ENCODE measurements at places on chromosomes 12 and 14.
A peak's percentile ranks its signal among the peaks of the same experiment; 100 is the strongest.

- DNase-seq, result no peak
These were observed 369 bp downstream of the DEPDC4 start for GRCh38 chr12:100266585-100266834.

- DNase-seq, result no peak
These were observed 35.9 kb downstream of the XRCC3 start for GRCh38 chr14:103679351-103679750.

- DNase-seq, result no peak
These were observed 616.9 kb upstream of the STXBP6 start for GRCh38 chr14:25666877-25667276.

GRCh38 chr14:21087294-21088091 lies 11.0 kb downstream of the ZNF219 start:
- DNase-seq, result peak; percentile 82

GRCh38 chr12:123928274-123928865 lies 44.3 kb downstream of the CCDC92 start:
- DNase-seq, result no peak

DNA sequence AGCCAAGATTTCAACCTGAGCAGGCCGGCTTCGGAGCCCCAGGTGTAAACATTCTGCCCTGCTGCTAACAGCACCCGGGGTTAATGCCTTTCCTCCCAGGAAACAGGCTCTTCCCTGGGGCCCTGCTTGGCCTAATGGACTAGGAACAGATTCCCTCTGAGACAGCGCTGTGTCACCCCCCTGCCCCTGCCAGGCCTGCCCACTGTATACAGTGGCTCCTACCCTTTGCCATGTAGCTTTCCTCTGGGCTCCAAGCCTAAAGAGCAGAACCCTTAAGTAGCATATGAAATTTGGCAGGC lies 28.3 kb upstream of the BCDIN3D start:
- no peak for DNase-seq

DNA sequence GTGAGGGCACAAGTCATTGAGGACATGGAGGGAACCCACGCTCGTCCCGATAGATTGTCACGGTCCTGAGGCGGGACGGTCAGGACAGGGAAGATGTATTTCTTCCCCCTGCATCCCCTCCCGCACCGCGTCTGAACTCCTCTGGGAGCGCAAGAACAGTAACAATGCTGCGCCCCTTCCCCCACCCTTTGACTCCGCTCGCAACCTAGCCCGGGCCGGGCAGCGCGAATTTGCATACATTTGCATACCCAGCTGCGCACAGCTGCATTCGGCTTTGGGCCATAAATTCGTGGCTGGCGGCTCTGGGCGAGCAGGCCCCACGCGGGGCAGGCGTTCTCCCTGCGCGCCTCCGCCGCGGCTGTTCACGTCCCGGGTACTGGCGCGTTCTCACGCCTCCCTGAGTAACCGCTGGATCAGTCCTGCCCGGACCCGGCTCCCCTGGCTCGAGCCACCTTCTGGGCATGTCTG lies 29.0 kb upstream of the SMUG1 start:
- DNase-seq, result no peak

DNA sequence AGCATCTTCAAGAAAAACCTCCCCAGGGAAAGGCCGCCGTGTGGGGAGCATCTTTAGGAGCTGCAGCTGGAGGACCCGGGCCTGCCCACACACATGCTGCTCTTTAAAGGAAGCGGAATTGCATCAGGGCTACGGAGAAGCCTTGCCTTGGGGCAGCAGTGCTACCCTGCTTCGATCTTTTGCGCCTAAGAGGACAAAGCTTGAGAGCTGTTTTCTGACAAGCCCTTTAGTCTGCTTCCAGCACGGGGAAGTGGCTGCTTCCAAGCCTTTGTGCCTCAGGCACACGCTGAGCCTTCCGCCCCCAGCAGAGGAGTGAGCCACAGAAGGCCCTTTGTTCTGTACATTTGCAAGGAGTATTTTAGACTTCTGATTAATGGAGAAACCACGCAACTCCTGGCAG lies 31.5 kb downstream of the COA8 start:
- DNase-seq, result peak; percentile 38

DNA sequence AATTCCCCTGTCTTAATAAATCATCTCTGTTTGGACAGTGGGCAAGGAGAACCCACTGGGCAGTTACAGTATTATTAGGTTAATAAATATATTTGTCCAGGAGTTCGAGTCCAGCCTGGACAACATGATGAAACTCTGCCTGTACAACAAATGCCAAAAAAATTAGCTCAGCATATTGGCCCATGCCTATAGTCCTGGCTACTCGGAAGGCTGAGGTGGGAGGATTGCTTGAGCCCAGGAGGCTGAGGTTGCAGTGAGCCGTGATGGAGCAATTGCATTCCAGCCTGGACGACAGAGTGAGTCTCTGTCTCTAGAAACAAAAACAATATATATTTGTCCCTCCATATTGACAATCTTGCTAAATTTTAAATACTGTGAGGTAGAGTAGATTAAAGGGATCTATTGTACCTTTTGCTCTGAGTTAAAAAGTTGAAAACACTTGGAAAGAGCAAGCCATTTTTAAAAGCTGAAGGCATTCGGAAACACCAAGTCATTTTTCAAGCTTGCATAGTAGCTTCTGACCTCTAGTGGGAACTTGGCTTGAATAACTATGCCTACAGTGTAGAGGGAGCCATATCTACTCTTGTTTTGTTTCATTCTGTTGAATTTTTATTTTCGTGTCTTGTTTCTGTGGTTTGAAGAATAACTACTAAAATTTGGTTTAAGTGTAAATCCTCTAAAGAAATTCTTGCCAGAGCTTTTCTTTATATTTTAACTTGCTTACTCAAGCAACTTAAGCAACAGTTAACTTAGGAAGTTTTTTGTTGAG lies 14.6 kb upstream of the EEA1 start:
- DNase-seq, result no peak

GRCh38 chr14:20580242-20580641 lies 7.6 kb downstream of the RNASE11 start:
- DNase-seq, result no peak

GRCh38 chr12:84128117-84128991 lies 784.2 kb downstream of the SLC6A15 start:
- no peak for DNase-seq

DNA sequence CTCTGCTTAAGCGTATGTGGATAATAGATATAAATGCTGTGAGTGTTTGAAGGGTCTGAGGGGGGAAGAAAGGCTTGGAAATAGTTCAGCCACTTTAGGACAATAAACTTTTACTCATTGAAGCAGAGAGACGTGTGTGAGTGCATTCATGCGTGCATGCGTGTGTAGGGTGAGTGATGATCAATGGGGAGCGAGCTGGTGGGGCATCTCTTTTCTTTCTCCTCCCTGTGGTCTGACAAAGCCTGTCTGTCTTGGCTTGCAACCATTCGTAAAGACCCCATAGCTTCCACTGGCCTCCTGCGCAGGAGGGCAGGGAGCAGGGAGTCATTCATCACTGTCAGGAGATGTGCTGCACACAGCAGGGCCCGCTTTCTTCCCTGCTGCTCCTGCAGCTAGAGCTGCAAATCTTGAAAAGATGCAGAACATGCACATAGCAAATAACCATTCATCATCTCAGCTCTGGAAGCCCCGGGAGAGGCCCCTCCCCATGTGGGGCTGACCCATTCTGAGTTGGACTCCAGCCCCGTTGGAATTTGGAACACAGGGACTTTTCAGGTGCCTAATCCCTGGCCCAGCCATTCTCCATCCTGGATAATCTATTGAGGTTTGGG lies 223.2 kb downstream of the PPM1H start:
- no peak for DNase-seq

GRCh38 chr14:73714656-73715081 lies 485 bp upstream of the PNMA1 start:
- no peak for DNase-seq

- no peak for DNase-seq
These were observed 15.9 kb downstream of the HEBP1 start for GRCh38 chr12:12984149-12984548.

- no peak for DNase-seq
These were observed 23.5 kb upstream of the INF2 start for GRCh38 chr14:104665657-104666522.

DNA sequence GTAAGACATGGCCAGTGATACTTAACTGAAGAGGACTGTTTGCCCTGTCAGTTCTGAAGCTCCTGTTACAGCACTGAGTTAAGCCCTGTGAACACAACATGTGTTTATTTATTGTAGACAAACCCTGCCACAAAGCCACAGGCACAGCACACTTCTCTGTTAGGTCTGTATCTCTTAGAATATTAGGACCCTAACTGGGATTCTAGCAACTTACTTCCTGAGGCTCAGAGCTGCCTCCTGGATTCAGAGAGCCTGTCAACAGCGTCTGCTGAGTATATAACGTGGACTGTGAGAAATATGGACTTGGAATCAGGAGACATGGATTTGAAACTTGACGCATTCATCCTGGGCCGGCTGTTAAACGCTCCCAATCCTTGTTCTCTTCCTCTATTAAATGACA lies 135.0 kb upstream of the HIF1A start:
- no peak for DNase-seq

DNA sequence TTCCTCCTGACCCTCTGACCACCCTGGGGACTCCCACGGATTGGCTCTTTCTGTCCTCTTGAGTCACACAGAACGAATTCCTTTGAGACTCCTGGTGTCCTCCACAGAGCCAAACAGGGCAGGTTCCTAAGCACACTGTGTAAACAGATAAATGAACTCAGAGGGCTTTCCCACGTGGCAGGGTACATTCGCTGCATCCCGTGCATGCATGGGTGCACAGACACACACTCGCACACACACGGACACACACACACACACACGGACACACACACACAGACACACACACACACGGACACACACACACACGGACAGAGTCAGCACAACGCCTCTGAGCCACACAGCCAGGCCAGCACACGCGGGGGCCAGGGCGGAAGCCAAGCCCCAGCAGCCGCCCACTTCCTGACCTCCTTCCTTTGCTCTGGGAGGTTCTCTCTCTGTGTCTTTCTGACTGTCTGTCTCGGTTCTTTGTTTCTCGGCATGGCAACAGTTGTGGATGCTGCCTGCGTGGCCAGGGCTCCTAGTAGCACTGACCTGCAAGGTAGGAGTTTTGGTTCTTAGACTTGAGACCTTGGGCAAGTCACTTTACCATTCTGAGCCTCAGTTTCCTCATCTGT lies 706 bp downstream of the CRACR2A start:
- no peak for DNase-seq

DNA sequence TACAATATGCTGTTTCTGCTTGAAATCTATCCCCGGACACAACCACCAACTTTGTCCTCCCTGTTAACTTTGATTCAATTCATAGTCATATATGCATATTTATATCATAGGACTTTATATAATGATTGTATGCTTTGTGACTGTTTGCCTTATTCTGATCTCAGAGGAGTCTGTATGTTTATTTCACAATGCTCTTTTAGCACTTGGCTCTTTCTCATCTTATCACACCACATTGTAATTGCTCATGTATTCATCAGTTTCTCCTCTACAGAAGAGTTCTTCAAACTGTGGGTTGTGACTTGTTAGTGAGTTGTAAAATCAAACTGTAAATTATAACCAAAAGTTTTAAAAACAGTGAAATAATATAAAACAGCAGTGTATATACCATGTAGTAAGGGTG lies 21.7 kb upstream of the PPM1A start:
- DNase-seq, result no peak

DNA sequence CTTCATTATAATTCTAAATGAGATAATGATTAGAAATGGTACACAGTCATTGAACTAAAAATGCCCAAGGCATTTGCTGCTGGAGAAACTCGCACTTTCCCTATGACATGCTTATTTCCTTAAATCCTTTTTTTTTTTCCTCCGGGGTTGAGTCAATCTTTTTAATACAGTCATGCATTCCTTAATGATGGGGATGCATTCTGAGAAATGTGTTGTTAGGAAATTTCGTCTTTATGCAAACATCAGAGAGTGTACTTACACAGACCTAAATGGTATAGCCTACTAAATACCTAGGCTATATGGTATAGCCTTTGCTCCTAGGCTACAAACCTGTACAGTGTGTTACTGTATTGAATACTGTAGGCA lies 29.8 kb upstream of the DACT1 start:
- DNase-seq, result peak; percentile 39

DNA sequence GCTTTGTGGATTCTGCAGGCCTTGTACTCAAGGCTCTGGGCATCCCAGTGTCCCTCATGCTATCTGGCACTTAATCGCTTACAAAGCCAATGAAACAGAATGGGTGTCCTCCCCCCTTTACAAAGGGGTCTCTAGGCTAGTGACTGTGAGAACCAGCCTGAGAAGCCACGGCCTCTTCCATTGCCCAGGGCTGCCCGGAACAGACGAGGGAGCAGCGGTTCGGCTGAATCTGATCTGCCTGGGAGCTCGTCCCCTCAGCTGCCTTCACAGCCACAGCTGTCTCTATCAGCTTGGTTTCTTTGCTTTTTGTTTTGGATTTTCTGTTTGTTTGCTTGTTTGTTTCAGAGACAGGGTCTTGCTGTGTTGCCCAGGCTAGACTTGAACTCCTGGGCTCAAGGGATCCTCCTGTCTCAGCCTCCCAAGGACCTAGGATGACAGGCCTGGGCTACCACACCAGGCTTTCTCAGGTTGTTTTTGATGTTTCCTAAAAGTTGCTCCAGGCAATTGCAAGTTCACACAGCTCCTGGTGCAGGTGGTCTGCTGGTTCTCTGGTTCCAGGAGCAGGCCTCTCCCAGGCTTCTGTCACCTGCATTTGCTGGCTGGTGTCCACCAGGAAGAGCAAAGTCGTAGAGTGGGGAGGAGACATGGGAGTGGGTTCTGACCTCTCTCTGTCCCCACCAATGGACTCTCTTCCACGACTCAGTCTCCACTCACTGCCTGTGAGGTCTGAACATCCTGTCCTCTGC lies 10.9 kb upstream of the RIN3 start:
- no peak for DNase-seq

DNA sequence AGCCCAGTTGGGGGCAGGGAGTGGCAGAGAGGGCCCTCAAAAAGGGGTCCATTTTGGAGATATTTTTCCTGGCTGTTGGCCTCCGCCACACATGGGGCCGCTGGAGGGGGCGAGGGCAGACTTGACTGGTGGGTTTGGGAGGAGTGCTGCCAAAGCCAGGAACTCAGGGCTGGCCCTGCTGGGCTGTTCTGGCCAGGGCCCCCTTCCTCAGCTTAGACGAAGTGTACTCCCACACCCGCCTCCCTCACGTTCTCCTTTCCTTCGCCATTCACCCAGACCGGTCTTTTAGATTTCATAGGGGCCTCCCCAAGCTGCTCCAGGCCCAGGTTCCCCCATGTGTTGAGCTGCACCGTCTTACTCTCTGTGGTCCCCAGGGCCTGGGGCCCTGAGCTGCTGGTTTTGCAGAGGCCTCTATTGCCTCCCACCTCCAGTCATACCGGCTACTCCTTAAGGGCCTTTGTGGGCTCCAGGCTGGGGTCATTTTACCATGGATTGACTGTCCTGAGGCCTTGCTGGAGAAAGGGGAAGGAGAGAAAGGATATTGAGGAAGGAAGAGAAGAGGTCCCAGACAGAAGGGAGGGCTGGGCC lies 1.3 kb downstream of the KRT7 start:
- no peak for DNase-seq

DNA sequence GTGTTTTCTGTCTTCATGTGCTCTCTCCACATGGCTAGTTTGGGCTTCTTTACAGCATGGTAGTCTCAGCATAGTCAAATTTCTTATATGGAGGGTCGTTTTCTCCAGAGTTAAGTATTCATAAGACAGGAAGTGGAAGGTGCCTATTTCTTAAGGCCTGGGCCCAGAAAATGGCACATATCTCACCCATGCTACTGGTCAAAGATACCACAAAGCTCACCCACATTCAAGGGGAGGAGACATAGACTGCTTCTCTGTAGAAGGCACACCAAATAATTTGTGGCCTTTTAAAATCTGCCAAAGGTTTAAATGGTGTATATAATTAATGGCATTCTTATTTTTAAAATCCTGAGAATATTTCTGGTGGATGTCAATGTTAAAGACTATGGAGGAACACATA lies 44.8 kb downstream of the CCDC91 start:
- DNase-seq, result no peak
